ENCODE measurements at places on chromosomes 5 and 9.

GRCh38 chr9:13804532-13804931, 509.4 kb downstream of the NFIB start:
- DNase-seq, result no peak

GRCh38 chr5:56827049-56827448, 11.7 kb downstream of the MAP3K1 start:
- no peak for DNase-seq

DNA sequence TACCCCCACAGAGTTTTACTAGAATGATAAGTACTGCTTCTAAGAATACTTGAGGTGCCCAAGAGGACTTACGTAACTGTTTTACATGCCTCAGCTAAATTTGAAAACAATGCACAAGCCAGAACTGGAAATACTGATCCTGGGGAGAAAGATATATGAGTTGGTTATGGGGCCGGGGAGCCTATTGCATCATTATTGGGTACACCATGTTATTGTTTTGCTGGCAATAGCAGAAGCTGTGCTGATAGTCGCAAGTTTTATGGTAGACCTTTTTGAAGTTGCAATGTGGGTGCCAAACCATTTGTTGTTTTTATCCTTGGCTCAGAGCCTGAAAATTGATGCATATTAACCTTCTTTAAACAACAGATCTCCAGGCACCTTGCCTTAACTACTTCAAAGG, 108.4 kb upstream of the DHFR start:
- DNase-seq, result peak; percentile 15

DNA sequence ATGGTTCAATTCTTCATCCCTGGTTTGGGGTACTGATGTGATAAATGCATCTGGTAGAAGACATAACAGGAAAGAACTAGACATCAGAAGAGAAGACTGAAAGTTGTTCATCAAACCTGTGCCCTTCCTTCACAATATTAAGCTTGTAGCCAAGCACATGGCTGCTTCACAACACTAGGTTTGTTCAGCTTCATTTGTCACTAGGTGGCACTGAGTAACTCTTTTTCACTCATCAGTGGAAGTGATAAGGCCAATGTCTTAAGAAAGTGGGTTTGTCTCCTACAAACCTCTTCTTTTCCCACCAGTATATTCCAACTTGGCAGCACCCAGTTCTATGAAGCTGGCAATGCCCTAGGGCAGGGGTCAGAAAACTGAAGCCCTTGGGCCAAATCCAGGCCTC, 26.9 kb downstream of the ZNF484 start:
- no peak for DNase-seq

DNA sequence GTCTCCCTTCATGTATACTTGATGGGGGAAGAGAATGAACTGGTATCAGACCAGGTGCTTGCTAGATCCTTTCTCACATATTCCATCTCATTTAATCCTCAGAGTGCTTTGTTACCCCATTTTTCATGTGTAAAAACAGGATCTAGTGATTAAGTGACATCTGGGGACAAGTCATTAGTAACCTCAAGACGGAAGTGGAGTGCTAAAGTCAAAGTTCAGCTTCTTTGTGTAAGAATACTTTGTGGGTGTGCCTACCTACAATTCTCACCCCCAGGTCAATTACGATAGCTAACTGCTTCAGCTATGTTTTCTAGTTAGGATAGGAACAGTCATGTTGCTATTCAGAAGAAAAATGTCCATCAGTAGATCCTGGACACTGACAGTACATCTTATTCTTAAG, 3.1 kb upstream of the FAM120AOS start:
- no peak for DNase-seq

GRCh38 chr5:156391139-156391538, 64.2 kb downstream of the SGCD start:
- DNase-seq, result no peak

DNA sequence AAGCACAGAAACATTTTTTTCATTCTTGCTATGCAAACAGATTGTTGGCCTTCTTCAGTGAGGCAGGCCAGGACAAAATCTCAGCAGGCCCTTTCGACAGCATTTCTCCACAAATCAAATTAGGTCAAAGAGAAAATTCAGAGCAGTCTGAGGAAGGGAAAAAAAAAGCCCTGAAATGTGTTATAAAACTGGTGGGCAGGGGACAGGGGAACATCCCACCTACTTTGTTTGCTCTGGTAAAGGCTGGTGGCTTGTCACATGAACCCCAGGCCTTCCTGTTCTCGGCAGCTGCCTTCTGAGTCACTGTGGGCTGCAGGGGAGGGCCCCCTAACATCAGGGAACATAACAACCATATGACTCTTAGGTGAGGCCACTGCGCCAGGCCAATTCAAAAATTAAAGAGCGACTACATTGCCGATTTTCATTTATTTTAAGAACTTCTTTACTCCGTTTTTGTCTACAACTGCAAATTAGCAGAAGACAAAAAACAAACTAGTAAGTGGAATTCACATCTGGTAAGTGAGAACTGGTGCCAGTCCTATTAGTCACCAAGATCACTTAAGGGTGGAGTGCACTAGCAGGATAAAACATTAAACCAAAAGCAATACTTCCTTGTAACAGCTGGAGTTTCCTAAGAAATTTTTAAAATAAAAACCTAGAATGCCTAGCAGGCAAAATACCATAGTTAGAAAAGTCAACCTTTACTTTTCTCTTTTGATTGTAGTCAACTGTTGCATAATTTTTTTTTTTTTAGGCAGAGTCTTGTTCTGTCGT, 46.2 kb upstream of the DENND4C start:
- DNase-seq, result no peak
